ENCODE measurements at places on chromosomes 3 and 15.

DNA sequence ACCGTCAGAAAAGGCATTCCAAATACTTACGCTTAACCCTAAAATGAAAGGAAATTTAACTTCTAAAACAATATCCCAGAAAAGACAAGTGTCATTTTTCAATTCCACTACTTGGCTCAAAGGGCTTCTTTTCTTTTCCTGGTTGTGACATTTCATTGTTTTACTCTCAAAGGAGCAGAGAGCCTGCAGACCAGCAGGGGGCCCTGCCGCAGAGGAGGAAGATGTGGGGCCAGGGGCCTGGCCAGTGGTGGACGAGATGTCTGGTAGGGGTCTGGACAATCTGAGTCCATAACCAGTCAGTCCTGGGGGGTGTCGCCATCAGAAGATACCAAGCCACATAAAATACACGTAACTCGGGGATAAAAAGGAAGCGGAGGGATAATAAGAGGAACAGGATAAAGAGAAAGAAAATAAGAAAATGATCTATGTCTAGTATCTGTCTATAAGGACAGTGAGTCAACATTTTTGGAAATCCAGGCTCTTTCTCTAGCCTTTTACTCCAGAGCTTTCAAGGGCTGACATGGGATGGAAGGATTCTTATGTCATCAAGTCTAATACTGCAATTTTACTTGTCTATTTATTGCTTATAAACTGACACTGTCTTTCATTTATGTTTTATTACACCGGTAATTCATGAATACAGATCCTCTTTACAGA, 54.2 kb upstream of the ARHGEF3 start:
- DNase-seq = peak; percentile 45

DNA sequence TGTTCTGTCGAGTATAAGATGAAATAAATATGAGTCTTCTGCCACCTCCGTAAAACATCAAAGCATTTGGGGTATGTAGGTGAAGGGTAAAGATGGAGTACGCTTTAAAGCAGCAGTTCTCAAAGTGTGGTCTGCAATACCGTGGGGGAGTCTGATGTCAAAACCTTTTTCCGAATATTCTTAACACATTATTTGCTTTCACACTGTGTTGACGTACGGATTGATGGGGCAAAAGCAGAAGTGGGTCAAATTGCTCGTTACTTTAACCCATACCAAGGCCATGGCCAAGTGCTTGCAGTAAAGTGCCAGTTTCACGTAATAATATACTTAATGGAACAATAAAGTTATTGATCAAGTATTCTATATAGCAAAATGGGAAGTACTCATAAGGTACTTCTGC, 36.3 kb downstream of the PAK2 start:
- DNase-seq = peak; percentile 70

- no peak for DNase-seq
Observed at GRCh38 chr15:34620142-34620541, 36.7 kb upstream of the GOLGA8B start.

DNA sequence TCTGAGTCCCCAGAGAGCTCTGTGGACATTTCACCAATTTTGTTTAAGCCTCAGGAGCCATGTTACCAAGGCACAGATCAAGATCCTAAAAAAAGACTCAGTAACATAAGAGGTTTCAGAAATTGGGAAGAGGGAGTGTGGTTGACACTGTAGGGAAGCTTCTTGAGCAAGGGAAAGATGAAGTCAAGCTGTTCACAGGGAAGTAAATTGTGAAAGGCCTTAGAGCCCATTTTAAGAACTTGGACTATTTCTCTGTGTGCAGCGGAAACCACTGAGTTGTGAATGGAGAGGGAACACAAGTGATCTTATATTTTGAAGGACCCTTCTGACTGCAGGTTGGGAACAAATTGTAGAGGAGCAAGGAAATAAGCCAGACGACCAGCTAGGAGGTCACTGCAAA, 18.7 kb downstream of the BCL2A1 start:
- DNase-seq = peak; percentile 34

GRCh38 chr3:189149203-189149602, 22.6 kb upstream of the TPRG1 start:
- DNase-seq = no peak

- DNase-seq = no peak
Observed at GRCh38 chr3:140292684-140293083, 357.7 kb downstream of the CLSTN2 start.

GRCh38 chr3:193132241-193132640, 108.8 kb upstream of the PLAAT1 start:
- DNase-seq = no peak

DNA sequence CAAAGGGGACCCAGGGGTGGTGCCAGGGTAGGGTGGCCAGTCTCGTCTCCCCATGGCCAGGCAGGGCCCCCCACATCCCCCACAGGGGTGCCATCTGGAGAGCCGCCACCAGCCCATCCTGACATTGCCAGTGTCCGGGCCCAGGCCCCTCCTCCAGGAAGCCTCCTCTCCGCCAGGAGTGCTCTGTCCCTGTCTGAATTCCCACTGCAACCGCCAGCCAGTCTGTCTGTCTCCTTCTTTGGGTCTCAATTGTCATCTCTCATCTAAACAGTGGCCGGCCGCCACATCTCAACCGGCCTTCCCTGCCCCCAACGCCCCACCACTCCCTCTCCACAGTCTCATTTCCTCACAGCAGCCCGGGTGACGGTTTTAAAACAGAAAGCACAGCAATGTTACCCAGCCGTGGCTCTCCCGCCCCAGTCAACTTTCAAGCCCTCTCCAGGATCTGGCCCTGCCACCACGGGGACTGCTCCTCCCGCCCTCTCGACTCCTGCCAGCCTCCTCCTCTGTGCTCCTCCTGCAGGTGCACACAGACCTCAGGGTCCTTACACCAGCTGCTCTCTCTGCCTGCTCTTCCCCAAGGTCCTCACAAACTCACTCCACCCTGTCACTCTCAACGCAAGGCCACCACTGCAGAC, 57.0 kb downstream of the IQSEC1 start:
- DNase-seq = peak; percentile 88

DNA sequence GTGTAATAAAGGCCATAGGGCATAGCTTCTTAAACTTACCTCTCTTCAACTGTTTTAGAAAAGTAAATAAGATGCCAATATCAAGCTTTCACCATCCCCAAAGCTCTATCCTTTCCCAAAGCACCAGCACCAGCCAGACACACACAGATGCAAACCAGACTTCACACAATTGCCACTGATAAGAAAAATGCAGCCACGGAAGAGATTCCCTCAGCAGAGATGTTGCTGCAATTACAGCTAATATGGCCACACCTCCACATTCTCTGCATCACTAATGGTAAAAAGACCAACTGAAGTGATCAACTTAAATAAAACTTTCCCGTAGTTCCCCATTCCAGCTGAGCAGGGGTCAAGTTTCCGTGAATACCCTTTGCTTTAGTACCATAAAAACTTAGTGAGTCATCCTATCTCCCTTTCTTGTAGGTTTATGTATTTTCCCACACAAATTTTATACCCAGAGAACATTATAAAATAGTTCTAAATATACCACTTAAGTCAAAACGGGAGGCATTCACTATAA, 64.4 kb downstream of the SLC9A9 start:
- no peak for DNase-seq

GRCh38 chr3:8458238-8458661, 43.4 kb upstream of the LMCD1 start:
- no peak for DNase-seq

DNA sequence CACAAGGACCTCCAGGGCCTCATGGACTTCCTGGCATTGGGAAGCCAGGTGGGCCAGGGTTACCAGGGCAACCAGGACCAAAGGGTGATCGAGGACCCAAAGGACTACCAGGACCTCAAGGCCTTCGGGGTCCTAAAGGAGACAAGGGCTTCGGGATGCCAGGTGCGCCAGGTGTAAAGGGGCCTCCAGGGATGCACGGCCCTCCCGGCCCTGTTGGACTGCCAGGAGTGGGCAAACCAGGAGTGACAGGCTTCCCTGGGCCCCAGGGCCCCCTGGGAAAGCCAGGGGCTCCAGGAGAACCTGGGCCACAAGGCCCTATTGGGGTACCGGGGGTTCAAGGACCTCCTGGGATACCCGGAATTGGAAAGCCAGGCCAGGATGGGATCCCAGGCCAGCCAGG, 23.2 kb upstream of the CMSS1 start:
- no peak for DNase-seq

DNA sequence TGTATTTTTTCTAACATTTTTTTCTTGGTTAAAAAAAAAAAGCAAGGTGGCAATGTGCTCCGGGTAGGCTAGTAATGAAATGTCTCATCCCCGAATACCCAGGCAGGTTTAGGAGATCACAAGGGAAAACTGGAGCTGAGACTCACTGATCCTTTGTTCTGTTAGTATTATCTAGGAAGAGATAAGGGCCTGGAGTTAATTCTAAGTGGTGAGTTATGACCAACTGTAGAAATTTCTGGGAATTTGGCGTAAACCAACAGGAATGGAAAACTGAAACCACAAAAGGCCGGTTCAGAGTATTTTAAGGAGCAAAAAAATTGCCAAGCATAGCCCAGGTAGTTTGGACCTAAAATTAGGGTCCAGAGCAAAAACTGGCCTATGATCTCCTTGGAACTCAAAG, 12.4 kb downstream of the PPM1M start:
- no peak for DNase-seq

- peak; percentile 39 for DNase-seq
Observed at GRCh38 chr3:114213627-114214541, 23.5 kb downstream of the ZNF80 start.

DNA sequence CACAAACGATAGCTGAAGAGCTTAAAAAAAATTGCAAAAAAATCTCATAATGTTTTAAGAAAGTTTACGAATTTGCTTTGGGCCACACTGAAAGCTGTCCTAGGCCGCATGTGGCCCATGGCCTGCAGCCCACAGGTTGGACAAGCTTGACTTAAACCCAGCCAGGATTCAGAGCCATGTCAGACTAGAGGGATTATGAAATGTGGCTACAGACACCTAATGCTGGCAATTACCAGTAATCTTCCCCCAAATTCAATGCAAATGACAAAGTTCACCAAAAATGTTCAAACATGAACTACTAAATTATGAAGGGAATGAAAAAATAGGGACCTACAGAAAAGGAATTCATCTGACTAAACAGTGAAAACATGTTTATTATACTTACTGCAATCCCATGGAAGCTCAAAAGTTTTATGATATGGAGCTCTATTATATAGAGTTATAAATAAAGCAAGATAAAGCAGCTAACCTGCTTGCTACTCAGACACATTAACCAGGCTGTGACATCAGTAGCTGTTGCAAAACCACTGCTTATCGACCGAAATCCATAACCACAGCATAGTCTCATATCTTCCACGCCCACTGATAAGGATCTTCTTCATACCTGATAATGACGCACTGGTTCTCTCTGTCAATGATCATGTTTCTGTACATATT, 49.2 kb downstream of the LDHAL6B start:
- DNase-seq = peak; percentile 12

DNA sequence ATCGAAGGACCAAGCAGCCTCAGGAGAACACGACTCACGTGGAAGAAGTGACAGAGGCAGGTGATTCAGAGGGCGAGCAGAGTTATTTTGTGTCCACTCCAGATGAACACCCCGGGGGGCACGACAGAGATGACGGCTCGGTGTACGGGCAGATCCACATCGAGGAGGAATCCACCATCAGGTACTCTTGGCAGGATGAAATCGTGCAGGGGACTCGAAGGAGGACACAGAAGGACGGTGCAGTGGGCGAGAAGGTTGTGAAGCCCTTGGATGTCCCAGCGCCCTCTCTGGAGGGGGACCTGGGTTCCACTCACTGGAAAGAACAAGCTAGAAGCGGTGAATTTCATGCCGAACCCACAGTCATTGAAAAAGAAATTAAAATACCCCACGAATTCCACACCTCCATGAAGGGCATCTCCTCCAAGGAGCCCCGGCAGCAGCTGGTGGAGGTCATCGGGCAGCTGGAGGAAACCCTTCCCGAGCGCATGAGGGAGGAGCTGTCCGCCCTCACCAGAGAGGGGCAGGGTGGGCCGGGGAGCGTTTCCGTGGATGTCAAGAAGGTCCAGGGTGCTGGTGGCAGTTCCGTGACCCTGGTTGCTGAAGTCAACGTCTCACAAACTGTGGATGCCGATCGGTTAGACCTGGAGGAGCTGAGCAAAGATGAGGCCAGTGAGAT, 26.0 kb downstream of the SYNM start:
- DNase-seq = no peak

DNA sequence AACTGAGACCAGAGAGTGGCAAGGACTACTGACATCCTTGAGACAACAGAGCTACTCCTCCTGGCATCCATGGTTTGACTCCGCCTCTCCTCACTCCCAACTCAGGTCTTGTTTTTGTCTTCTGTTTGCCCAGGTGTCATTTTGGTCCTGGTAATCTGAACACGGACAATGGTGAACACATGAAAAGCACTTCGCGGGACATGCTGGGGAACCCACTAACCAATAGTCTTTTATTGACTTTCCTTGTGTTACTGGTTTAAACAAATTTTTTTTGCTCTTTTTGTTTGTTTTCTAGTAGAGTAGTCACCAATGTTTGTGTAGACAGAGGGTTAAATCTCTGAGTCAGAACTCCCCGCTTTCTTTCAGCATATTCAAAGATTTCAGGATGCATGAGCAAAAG, 38.4 kb downstream of the LARP6 start:
- no peak for DNase-seq

DNA sequence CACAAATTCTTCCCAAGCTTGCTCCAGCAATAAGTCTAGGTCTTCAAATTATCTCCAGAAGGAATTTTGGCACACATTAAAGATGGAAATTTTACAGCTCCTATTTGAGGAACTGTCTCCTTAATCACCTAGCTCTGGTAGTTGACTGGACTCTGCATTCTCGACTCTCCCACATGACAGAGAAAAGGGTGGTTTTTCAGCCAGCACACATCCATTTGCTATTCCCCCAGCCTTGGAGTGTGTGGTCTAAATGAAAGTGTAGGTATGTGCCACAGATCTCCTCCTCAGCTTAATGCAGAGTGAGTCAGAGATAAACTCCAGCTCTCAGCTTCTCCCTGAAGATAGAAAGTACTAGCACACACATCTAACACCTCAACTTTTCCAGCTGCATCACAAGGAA, 62.2 kb upstream of the ALCAM start:
- no peak for DNase-seq

DNA sequence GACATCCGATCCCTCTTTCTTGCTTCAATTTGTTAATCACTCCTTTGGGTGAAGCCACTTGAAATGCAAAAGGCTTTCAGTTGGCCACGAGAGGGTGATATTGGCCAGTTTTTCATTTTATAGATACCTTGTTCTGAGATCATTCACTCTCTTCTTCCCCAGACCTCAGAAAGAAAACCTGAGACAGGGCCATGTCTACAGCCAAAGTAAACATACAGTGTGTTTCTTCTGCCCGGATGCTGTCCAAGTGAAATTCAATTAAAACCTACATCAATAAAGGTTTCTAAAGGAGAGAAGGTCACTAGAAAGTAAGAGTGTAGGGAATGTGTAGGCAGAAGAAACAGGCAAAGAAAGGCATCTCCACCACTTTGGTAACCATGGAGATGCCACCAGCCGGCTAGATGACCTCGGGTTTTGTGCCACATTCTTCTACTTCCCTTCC, 39.5 kb upstream of the FMN1 start:
- DNase-seq = peak; percentile 23

DNA sequence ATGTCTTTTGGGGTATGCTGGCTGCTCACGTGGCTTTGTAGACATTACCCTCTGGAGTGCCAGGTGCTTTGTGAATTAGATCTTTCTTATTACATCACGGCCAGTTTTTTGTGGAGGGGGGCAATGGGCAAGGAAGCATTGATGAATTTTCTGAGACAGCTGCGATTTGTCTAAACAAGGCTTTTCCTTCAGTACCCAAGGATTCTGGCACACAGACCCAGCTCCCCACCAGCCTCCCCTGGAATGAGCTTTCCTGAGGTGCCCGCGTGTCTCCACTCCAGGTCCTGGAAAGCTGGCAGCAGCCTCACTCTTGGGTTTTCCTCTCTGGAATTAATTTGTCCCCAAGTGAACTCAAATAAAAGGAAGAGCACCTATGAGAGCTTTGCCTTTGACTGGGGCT, 157.6 kb upstream of the CTDSPL start:
- DNase-seq = no peak

- DNase-seq = peak; percentile 16
Observed at GRCh38 chr15:56042982-56043980, 49.9 kb upstream of the NEDD4 start.
